ENCODE measurements at places on chromosomes 6 and 20. TPM values are rescaled to one million over a fixed set of nuclear protein-coding genes. Genes with fewer than 3 reads are reported as not detected.

The CCN6 gene
- total RNA-seq, result not detected

The MROH8 gene
- 0.05 TPM for total RNA-seq

The GPX5 gene
- not detected for total RNA-seq

The MRAP2 gene
- 0.95 TPM for total RNA-seq

The EBF4 gene
- total RNA-seq, result 1.0 TPM

The BNIP5 gene
- not detected for total RNA-seq

The ERVFRD-1 gene
- total RNA-seq, result not detected

The C20orf141 gene
- total RNA-seq, result not detected

The PSORS1C1 gene
- total RNA-seq, result 0.37 TPM

The MEI4 gene
- not detected for total RNA-seq

DNA sequence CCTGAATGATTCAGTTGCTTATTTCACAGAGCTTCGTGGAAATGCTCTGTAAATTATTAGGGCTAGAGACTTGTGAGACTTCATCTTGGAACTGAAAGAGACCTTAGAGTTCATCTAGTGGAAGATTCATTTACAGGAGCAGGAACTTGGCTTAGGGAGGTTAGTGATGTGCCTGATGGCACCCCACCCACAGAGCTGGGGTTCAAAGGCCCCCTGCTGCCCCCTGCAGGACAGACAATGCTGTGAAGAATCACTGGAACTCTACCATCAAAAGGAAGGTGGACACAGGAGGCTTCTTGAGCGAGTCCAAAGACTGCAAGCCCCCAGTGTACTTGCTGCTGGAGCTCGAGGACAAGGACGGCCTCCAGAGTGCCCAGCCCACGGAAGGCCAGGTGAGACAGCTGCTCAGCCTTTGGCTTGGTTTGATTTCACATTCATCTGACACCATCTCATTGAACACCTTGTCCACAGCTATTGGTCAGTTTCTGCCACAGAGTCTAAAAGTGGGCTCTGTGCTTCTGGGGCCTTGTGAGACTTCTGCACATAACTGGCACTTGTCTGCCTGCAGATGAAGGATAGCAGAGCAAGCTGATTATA lies 25.1 kb downstream of the MYBL2 start:
- DNase-seq, result peak; percentile 62

- DNase-seq, result peak; percentile 83
Measured at GRCh38 chr6:149545754-149546471, at the start of gene PPIL4. Gene PPIL4 (minus strand): TSS chr6:149546043. CDS start chr6:149546005, 38 bp downstream.

GRCh38 chr20:31543966-31544598 lies 29.8 kb downstream of the HM13 start:
- no peak for DNase-seq

- DNase-seq, result no peak
Measured at GRCh38 chr6:71642120-71642519, 244.2 kb upstream of the RIMS1 start.

DNA sequence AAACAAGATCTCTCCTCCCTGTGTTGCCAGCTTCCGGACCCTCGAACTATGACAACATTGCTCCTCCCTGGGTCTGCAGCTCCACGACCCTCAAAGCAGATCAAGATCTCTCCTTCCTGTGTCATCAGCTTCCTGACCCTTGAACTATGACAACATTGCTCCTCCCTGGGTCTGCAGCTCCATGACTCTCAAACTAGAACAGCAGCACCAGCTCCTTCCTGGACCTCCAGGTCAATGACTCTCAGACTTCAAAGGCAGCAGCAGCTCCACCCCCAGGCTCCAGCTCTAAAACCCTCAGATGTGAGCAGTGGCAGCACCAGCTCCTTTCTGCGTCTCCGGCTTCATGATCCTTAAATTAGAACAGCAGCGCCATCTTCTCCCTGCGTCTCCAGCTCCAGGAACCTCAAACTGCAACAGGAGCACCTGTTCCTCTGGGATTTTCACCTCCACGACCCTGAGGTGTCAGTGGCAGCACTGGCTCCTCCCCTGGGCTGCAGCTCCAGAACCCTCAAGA lies 341.0 kb upstream of the SULF2 start:
- no peak for DNase-seq

GRCh38 chr6:52394251-52394666 lies 25.9 kb upstream of the EFHC1 start:
- DNase-seq, result no peak

DNA sequence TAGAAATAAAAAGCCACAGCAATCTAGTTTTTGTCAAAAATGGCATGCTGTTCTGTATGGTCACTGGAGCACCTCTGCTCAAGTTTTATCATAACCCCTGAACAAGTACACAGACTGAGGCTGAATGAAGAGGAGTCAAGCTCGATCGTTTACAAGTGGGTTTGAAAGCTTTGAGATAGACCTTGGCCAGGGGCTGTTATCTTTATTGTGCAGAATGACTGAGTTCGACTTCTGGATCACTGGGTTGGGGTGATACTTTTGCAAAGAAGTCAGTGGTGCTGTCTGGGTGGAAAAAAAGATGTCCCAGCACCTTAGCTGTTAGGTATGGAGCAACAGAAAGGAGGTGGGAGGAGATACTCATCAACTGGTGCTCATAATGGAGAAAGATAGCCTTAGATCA lies 446.0 kb downstream of the HACE1 start:
- no peak for DNase-seq

GRCh38 chr6:138289739-138290138 lies 71.4 kb upstream of the PBOV1 start:
- DNase-seq, result no peak

DNA sequence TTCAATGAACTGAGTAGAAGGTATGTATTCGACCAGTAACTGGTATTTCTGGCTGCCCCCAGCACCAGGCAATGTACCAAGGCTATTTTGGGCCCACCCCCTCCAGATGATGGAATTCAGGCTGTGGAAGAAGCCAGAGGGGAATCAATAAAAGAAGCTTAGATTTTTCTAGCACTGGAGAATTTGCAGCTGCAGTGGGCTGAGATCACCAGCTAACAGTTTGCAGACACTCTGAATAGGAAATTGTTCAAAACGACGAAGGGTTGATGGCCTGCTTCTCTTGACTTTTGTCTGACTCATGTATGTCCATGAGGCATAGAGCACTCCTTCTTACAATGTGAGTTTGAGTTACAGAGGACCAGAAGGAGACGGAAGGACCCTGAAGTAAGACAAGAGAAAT lies 32.4 kb upstream of the FBXO9 start:
- DNase-seq, result no peak

- no peak for DNase-seq
Measured at GRCh38 chr20:63059684-63060056, 52.9 kb upstream of the BHLHE23 start.

- DNase-seq, result peak; percentile 19
Measured at GRCh38 chr6:143940011-143940597, 68.0 kb downstream of the PLAGL1 start.

GRCh38 chr6:108800427-108800864 lies 47.8 kb upstream of the ARMC2 start:
- no peak for DNase-seq

DNA sequence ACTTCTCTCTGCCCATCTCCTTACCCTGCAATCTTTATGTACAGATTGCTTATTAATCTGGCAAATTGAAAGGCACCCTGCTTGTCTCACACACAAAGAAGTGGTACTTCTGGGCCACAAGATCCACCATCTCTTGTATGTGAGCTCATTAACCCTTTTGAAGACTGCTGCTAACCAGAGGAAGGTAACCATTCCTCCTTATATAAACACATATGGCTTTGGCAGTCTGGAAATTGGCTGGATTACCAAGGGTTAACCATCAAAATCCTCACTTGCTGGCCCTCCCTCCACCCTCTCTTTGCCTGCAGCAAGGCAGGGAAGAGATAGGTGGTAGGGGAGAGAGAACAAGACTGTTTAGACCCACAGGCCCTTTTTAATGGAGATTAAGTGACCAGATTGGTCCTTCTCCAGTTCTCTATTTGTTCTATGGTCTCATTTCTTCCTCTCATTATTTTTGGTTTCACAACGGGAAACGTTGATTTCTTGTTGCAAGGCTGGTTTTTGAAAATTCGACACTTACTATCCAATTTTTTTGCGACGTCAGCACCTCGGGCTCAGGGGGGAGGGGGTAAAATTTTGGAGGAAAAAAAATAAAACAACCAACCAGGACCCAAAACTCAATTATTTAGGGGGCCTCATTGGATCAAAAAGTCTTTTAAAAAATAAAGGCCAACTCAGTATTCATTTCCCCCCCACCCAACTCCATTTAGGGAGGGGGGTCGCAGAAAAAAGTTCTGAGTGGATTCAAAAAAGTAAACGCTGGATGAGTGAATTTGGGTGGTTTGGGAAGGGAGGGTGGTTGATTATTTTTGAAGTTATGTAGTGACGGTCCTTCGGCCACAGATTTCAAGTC lies 859 bp downstream of the PPP1R10 start:
- no peak for DNase-seq

DNA sequence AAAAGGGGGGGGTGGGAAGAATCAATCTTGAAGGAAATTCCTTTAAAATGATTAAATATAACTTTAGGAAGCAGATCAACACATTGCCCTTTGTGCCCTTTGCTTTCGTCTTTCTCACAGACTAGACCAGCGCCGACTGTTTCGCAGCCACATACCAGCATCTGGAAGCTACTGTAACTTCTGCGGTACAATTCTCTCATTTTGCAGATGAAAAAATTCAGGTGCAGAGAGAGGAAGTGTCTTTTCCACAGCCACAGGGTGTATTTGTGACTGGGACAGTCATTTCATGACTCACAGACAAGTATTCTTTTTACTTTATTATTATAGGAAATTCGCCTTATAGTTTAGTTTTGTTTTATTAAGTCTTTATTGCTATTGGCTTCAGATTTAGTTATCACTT lies 84.2 kb downstream of the UST start:
- DNase-seq, result no peak

- DNase-seq, result no peak
Measured at GRCh38 chr6:29850011-29850553, 22.5 kb downstream of the HLA-G start.

DNA sequence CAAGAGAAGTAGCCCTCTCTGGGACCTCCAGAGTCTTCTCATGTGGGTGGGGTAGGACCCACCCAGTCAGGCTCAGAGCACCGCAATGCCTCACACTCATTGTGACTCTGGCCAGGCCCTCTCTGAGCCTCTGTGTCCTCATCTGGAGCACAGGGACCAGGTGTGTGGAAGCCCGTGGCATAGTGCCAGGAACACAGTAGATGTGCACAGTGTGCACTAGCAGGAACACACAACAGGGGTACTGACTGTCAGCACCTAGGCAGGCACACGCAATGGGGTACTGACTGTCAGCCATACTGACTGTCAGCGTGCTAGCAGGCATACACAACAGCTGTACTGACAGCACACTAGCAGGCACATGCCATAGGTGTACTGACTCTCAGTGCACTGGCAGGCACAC lies 2.0 kb upstream of the STMN3 start:
- DNase-seq, result no peak

DNA sequence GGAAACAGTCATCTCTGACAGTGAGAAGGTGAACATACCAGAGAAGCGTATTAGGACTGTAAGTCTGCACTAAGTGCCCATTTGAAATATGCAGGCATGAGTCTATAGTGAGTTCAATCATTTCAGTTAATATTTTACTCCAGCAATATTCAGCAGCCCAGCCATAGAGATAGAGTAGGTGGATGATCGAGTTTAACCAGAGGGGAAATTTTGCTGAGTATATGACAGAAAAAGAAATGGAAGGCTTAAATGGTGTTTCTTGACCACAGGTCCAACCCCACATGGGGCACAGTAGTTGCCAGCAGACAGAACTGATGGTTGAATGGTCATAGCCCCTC lies 39.8 kb downstream of the KIF6 start:
- DNase-seq, result no peak

DNA sequence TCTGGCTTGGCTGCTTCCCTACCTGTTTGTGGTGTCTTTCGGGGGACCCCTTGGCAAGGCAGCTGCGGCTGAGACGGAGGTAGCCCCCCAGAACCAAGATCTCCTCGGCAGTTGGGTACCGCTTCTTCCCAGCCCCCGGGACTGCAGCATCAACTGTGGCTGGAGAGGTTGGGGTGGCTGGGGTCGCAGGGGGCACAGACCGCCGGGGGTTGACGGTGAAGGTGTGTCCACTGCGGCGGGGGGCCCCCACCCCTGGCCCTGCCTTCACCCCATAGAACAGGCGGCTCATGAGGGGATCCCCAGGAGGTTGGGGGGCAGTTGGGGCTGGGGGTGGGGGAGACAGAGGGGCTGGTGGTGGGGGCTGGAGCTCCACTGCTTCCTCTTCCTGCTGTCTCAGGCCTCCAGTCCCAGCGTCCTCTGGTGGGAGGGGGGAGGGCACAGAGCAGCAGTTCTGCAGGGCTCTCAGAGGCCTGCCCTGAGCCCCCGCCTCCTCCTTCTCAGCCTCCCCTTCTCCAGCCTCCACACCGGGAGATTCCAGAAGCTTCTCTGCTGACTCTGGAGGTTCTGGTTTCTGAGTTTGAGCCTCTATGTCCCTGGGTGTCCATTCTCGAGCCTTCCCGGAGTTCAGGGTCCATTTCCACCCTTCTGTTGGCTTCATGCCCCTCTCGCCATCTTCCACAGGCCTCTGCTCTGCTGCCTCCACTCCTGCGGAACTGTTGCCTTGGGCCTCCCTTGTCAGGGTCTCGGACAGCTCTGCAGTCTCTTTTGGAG lies 1.9 kb downstream of the PPP1R18 start:
- DNase-seq, result no peak

DNA sequence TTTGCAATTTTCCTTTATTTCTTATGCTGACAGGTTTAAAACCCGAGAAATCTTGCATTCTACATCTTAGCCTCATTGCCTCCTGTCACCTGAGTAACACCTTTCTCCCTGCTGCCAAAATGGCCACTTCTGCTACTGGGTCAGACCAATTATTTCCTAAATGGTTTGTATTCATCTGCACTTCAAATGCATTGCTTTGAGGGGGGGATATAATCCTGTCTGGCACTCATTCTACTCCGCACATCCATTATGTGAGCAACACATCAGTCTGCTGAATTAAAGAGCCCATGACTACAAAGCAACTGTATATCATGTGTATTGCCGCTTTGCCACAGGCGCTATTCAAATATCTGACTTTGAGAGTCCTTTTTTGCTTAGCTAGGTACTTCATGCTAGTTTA lies 141.6 kb upstream of the TSHZ2 start:
- no peak for DNase-seq

- no peak for DNase-seq
Measured at GRCh38 chr6:27492631-27493190, 19.8 kb upstream of the ZNF184 start.

GRCh38 chr6:154359679-154360078 lies 3.1 kb upstream of the IPCEF1 start:
- DNase-seq, result no peak
